ENCODE measurements at places on chromosomes 7 and 10.

DNA sequence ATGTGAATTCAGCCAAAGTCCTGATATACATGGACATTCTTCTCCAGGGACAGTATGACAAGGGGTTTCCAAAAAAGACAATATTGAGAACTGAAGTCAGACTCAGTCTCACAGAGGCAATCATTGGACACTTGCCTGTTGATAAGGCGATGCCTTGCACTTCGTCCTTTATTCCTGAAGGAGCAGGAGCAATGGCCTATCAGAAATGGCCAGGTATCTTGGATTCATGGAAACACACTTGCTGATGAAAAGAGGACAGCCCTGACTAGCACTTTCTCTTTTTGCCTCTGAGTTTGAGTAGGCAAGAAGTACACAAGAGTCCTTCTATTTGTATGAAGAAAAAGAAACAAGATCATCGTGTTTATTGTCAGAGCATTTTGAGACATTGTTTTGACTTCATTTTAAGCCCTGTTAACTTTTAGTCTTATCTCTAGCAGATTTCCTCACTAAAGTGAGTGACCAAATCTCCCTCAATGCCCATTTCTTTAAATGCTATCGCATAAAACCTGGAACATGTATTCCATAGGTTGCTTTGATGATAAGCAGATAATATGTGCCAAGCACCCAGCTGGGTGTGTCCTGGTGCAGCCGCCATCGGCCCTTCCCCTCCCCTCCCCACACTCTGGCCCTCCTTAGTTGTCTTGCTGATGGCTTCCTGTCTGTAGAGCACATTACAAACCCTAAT, 26.6 kb downstream of the ST8SIA6 start:
- DNase-seq = no peak

DNA sequence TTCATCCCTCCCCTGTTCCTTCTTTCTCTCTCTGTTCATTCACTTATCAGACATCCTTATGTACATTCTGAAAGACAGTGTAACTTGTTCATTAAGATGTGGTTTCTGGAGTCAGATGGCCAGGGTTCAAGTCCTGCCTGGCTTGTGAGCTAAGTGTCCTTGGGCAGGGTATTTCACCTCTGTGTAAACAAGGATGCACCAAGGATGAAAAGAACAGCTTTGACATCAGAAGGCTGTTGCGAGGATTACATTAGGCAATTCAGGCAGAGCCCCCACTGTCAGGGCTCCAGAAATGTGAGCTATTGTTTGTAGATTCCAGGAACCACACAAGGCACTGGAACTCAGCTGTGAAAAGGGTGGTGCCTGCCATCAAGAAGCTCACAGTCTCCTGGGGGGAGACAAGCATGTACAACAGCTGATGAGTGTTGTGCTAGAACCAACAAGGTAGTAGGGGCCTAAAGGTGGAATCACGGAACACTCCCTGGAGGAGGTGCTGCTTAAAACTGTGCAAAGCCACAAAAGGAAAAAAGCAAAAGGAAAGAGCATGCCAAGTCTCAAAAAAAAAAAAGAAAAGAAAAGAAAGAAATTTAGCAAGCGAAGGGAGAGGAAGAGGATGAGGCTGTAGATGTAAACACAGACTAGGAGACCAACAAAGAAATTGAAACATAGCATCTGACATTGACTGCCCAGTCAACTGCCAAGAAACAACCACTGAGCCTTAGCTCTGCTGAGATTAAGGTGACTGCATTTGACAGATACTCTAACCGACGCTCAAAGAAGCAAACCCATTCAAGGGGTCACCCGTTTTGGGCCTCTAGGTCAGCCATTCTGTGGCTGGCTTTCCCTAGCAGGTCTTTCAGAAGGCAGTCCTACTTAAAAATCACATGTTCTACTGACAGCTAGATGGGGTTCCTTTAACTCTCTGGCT, 12.5 kb downstream of the PDLIM1 start:
- DNase-seq = no peak

- DNase-seq = no peak
These were observed 93.6 kb downstream of the PRLHR start for GRCh38 chr10:118501637-118502440.

DNA sequence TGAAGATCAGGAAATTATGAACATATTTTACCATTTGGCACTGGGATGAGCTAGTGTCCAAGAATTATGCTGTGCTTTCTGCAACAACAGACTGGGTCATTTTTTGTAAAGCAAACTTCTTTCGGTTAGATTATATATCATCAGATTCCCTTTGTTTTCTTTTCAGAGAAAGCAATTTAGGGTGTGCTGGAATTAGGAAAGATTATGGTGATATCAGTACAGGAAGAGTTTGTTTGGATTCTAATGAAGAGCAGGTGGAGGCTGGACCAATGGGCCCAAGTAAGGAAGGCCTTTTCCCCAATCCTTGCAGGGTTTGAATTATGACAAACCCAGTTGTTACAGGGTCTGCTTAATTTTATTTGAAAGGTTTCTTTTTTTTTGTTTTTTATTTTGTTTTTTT, 1092.8 kb downstream of the KCNMA1 start:
- DNase-seq = no peak

DNA sequence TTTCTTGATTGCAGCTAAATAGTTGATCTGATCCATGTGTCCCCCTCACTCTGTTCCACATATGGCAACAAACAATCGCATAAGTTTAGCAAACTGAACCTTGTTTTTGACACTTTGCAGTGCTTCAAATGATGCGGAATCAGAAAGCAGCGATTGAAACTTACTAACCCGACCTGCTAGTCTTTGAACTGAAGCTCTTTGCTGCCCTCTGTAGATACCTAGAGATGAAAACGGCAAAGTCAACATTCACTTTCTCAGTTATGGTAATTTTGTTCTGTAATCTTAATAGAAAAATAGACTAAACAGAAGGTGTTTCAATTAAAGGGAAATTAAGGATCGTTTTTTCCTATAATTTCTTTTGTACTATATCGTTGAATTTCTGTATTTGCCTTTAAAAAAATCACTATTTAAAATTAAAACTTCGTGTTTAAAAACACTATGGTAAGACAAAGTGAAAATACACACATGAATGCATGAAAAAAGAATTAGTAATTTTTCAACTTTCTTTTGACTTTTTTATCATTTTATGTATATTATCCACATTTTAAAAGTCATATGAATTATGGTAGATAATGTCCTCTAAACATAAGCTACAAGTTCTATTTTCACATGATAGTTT, 276.5 kb downstream of the MAGI2 start:
- no peak for DNase-seq

DNA sequence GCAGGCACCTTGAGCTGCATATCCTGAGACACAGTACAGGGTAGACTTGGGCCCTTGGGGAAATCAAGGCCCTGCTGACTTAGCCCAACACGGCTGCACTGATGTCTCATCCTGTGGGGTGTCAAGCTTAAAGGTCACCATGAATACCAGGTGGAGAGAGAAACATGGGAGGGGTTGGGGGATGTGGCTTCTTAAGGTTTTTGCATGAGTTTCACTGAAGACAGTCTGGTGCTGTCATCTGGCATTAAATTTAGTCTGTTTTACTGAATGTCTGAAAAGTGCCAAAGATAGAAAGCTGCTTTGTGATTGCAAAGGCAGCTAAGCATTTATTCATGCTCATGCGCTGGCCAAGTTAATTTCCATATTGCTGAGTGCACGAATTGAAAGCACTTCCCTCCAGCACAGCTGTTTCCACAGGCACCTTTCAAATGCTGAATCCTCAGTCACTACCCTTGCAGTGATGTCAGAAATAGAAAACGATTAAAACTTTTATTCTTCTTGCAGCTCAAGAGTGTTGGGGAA, 102.1 kb downstream of the OSBPL3 start:
- DNase-seq = no peak

GRCh38 chr10:117677890-117678500, 135.4 kb downstream of the EMX2 start:
- DNase-seq = no peak

DNA sequence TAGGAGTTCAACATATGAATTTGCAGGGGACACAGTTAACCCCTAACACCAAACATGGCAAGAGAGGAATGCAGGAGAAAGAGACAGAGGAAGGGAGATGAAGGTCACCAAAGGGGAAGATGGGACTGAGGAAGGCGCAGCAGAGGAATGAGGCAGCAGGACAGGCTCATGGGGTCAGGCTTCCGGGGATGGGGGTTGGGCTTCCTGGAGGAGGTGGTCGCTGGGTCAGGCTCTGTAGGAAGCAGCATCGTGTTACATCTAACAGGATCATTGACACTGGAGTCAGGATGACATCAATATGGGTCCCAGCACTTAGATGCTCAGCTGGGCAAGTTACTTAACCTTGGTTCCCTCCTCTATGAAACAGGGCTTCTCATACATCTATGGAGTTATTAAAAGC, 113.2 kb downstream of the NPTX2 start:
- no peak for DNase-seq

- DNase-seq = no peak
These were observed 638.3 kb upstream of the TPK1 start for GRCh38 chr7:145474009-145474686.

DNA sequence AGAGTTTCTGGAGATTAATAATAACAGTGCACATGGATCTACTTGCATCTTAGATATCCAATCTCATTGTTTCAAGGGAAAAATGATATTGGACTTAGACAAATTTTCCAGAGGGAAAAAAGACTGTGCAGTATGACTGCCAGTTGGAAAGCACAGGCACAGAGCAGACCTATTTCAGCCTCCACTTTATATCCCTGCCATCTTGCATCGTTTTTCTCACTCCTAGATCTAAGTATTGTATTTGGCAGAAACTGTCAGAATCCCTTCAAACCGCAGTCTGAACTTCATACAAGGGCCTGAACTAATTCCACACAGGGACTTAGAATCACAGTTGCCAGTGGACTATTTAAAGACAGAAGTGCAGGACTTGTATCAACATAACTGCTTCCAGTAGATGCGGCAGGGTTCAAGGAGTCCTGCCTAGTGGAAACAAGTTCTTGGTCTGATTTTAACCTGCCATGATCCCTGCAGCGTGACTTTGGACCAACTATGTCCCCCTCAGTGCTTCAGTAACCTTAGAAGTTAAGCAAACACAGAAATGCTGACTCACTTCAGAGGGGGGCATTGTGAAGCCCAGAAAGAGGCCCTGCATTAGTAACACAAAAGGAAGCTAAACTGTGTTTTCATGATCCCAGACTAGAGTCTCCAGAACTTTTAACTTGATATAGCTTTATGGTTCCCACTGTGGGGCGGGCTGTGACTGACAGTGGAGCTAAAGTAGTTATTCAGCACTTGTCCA, 95.7 kb upstream of the PALS2 start:
- no peak for DNase-seq

GRCh38 chr7:51308696-51309095, 7.9 kb downstream of the COBL start:
- DNase-seq = no peak

DNA sequence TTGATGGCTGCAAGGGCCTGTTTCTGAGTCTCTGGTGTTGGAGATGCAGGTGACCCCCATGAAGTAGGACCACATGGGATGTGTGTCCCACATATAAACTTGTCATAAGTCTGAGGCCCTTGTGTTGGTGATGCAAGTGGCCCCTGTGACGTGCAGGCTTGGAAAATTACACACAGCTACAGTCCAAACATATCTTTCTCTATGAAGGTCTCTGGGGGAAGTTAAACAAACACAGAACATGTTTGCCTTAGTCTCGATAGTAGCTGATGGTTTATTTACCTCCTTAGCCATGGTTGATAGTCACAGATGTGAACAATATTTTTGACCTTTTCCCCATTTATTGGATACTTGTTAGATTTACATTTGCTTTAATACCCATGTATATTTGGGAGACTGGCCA, 64.7 kb downstream of the ADCY1 start:
- no peak for DNase-seq

DNA sequence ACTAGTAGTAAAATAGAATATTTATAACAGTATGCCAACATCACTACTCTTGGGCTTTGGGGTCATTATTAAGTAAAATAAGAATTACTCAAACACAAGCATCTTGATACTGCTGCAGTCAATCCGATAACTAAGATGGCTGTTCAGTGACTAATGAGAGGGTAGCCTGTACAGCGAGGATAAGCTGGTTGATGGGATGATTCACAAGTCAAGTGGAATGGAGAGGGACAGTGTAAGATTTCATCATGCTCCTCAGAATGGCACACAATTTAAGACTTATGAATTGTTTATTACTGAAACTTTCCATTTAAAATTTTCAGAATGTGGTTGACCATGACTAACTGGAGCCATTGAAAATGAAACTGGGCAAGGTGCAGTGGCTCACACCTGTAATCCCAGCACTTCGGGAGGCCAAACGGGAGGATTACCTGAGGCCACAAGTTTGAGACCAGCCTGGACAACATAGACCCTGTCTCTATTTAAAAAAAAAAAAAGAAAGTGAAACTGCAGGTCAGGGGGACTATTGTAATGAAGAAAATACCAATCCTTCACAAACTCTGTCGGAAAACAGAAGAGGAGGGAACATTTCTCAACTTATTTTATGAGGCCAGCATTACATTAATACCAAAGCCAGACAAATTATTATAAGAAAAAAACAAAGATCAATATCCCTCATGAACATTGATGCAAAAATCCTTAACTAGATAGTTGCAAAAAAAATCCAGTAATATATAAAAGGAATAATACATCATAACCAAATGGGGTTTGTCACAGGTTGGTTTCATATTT, 11.2 kb downstream of the AVL9 start:
- DNase-seq = no peak

DNA sequence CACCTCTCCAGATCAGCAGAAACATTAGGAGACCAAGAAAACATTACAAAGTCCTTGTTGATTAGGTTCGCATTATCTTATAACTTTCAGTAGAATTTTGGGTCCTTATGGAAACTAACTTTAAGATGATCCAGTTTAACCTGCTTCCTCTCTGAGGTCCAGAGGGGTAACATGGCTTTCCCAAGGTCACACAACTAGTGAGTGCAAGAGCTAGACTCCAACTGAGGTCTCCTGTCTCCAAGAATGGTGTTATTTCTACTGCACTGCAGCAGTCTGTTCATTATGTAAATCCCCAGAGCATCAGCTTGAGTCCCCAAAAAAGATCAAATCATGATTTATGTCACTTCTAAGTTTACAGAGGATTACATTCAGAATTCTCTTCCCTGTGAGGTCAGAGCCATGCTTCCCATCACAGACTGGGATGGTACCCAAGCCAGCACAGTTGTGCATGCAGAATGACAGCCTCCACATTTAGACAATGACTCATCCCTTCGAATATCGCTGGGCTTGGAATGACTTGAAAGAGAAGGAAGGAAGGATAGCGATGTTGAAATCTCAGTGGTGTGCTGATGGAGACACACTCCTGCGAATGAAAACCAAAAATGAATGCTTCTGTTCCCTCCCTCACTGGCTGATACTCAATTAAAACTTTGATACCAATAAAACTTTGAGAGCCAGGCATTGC, 163.1 kb upstream of the PLXNA4 start:
- peak; percentile 81 for DNase-seq

DNA sequence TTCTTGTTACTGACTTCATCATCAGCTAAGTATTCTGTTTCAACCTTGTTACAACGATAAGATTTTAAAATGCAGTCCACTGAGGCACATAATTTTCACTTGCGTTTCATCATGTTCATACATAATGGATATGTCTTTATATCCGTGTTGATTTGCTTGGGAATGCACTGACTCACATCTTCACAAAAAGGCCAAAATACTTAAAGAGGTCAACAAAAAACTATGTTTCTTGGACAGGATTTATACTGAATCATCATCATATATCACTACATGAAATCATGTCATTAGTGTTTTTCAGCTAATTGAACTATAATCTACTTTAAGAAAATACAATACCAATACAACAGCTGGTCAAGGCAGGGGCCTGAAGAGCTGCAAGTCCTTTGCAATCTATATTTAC, 324.5 kb upstream of the KLF6 start:
- no peak for DNase-seq

Measured in dorsolateral prefrontal cortex (tissue), 122 donors.